Thymus (tissue), 14 donors: ENCODE measurements at places on chromosomes 12 and 14.
A peak's percentile ranks its signal among the peaks of the same experiment; 100 is the strongest.

GRCh38 chr12:55818140-55818728 is 393 bp downstream of the ORMDL2 start:
- H3K27me3 ChIP-seq = no peaks in the 10 kb centered on the region
- DNase-seq = no peak

DNA sequence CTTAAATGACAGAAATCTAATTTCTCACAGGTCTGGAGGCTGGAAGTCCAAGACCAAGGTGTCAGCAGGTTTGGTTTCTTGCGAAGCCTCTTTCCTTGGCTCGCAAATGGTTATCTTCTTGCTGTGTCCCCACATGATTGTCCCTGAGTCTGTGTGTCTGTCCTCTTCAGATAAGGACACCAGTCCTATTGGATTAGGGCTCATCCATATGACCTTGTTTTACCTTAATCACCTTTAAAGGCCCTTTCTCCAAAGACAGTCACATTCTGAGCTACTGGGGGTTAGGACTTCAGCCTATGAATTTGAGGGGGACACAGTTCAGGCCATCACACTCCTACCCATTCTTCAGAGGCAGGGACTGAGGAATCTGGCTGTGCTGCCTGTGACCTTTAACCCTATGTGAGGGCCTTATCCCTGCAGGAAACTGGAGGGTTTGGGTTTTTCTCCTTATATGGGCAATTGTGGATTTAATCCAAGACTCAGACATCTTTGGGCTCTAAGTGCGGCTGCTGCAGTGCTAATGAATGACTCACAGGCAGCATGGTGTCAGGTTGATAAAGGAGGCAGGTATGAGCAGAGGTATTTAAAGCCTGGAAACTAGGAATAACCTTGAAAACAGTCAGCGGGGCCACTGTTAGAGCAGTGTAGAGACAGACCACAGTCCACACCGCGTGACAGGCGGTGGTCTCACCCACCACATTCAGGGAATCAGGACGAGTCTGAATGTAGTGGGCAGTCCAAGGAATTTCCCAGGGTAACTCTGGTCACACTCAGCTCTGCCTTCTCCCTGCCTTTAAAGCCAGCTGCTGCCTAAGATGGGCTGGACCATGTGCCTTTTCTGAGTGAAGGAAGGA is 10.2 kb downstream of the TPCN1 start:
- no peaks in the 10 kb centered on the region for H3K27me3 ChIP-seq
- DNase-seq = no peak
- peaks cover 12% of the 10 kb centered on the region for H3K36me3 ChIP-seq
- no peak overlapping the region for H3K4me3 ChIP-seq
- H3K4me1 ChIP-seq = peaks cover 45% of the 10 kb centered on the region

DNA sequence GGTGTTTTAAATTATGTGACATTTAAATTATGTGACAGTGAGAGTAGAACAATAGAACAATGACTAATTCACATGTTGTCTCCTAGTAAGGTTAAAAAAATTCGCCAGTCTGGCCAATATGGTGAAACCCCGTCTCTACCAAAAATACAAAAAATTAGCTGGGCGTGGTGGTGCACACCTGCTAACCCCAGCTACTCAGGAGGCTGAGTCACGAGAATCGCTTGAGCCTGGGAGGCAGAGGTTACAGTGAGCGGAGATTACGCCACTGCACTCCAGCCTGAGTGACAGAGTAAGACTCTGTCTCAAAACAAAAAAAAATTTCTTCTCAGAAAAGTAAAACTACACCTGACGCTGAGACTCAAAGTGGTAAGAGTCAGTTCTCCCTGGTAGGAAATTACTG is 2.7 kb downstream of the CS start:
- no peaks in the 10 kb centered on the region for H3K27me3 ChIP-seq
- DNase-seq = no peak
- peaks cover 13% of the 10 kb centered on the region for H3K4me1 ChIP-seq
- H3K4me3 ChIP-seq = no peak overlapping the region
- peaks cover 7% of the 10 kb centered on the region for H3K36me3 ChIP-seq
- no peak overlapping the region for H3K27ac ChIP-seq

GRCh38 chr12:40194846-40195245 is 30.0 kb upstream of the LRRK2 start:
- H3K36me3 ChIP-seq = no peaks in the 10 kb centered on the region
- no peak overlapping the region for H3K4me3 ChIP-seq
- DNase-seq = no peak

- DNase-seq = no peak
- no peak overlapping the region for H3K4me3 ChIP-seq
- no peaks in the 10 kb centered on the region for H3K4me1 ChIP-seq
- no peak overlapping the region for H3K27ac ChIP-seq
- no peaks in the 10 kb centered on the region for H3K27me3 ChIP-seq
- H3K36me3 ChIP-seq = peaks cover 17% of the 10 kb centered on the region
These were observed 11.8 kb downstream of the COPS7A start for GRCh38 chr12:6735448-6736191.

- H3K4me1 ChIP-seq = peaks cover 3% of the 10 kb centered on the region
- H3K27ac ChIP-seq = peak overlapping the region; percentile 95
These were observed 767 bp upstream of the CRY1 start for GRCh38 chr12:107094183-107094448.

- H3K27me3 ChIP-seq = no peaks in the 10 kb centered on the region
- no peaks in the 10 kb centered on the region for H3K4me1 ChIP-seq
- H3K27ac ChIP-seq = no peak overlapping the region
- H3K36me3 ChIP-seq = no peaks in the 10 kb centered on the region
- DNase-seq = no peak
These were observed 371.0 kb downstream of the ALG10 start for GRCh38 chr12:34393086-34393820.

GRCh38 chr12:26239122-26239851 is 43.9 kb downstream of the SSPN start:
- H3K27ac ChIP-seq = no peak overlapping the region
- no peaks in the 10 kb centered on the region for H3K27me3 ChIP-seq
- no peak for DNase-seq

DNA sequence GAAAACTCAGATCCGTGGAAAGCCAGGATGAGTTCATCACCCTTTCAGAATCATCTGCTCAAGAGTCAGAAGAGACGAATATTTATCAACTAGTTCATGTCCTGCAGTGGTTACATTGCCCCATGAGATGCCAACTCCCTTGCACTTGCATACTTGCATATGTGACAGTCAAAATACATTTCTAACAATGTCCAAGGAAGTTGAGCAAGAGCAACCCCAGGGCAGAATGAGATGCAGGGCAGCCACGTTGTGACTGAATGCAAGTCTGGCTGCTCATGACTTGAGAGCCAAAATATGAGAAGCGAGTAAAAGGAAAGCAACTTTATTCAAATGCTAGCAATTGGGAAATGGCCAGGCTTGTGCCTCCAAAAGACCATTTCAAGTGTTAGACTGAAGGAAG is 23.6 kb upstream of the UTP20 start:
- DNase-seq = no peak
- H3K27me3 ChIP-seq = no peaks in the 10 kb centered on the region
- H3K4me1 ChIP-seq = no peaks in the 10 kb centered on the region
- no peak overlapping the region for H3K27ac ChIP-seq

- no peak overlapping the region for H3K4me3 ChIP-seq
- no peak overlapping the region for H3K27ac ChIP-seq
- H3K27me3 ChIP-seq = no peaks in the 10 kb centered on the region
- H3K36me3 ChIP-seq = no peaks in the 10 kb centered on the region
- no peak for DNase-seq
- no peaks in the 10 kb centered on the region for H3K4me1 ChIP-seq
These were observed 610.4 kb downstream of the MED13L start for GRCh38 chr12:115667116-115667515.
